ENCODE measurements at places on chromosomes 12 and 14.

DNA sequence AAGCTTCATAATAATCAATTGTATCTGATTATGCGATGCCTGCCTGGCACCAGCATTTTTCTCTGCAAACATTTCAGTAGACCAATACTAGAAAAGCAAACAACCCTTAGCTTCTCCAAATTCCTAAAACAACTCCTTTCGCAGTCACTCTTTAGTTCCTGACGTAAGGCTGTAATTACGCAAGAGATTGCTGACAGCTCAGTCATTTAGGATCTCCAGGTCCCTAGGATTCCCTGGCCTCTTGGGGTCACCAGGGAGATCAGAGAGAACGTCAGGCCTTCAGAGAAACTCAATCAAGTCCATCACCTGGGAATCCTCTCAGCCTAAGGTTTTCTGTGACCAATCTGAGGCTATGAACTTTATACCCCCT is 390.6 kb downstream of the PAWR start:
- no peak for DNase-seq

DNA sequence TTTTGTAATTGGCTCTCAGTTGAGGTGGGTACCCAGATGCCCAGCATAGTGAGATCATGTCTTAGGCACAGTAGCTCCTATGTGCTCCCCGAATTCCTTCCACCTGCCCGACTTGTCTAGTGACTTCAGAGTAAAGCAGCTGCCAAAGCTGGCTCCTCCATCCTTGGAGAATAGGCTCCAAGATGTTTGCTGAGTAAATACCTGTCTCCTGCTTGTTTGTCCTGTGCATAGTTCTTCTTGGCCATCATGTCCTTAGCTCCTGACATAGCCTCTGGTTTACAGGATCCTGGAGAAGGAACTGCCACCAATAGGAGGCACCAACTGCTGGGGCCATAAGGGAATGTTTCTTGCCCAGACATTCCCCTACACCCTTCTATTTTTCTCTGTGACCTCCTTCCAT is 52.6 kb upstream of the CISTR start:
- no peak for DNase-seq

GRCh38 chr12:131894981-131895639 is 688 bp downstream of the ULK1 start:
- DNase-seq: no peak

GRCh38 chr12:103308396-103308795 is 187.4 kb downstream of the C12orf42 start:
- no peak for DNase-seq

GRCh38 chr12:55965240-55965639 is 602 bp downstream of the PMEL start:
- DNase-seq: no peak

DNA sequence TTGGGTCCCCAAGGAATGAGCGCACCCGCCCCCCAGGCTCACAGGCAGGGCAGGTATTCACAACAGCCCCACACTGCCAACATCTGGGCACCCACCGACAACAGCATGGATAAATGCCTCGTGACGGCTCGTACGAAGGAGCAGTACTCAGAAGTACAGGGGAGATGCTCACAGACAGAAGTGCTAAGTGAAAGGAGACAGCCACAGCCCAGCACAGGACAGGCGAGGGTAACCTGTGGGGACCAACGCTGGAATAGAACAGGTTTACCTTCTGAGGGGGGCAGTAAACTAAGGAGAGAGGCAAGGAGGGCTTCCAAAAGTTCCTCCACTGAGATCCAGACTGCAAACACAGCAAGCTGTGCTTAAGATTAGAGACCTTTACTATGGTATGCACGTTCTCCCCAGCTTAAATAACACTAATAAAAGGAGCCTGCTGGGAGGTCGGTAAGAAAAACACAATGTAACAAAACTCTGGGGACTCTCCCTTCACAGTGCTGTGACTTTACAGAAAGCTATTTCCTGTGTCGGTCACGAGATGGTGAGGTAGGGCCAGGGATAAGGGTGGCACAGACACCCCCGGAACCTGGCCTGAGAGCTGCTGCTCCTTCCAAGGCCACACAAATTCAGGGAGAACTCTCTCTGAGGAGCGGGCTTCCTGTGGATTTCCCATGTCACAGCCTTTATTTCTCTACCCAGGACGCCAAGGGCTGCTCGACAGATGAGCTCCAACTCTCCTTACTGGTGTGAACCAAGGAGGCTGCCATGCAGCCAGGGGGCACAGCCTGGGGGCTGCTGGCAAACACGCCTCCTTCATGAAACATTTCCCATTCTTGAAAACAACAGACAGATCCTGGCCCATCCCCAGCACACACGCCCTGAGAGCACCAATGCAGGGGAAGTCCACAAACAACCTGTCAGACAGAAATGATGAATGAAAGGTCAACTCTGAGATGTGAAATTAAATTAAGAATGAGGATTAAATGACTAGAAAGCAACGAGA is 26.3 kb downstream of the SLC15A4 start:
- DNase-seq: no peak

GRCh38 chr14:57018065-57018464 is 207.8 kb upstream of the OTX2 start:
- no peak for DNase-seq

DNA sequence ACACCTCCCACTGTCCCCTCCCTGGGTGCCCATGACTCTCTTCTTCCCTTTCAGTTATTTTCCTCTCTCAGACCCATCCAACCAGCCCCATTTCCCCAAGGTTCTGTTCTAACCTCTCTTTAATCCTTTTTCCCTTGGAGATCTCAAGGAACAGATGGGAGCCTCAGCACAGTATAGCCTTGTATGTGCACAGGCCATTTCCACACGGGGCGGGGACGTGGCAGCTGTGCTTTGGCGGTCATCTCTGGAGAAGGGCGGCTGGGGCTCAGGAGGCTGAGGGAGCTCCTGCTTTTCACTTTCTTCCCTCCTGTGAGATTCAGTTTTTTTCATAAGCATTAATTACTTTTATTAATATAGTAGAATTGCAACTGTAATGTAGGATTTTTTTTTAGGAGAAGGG is 212.2 kb downstream of the ZFP36L1 start:
- no peak for DNase-seq

DNA sequence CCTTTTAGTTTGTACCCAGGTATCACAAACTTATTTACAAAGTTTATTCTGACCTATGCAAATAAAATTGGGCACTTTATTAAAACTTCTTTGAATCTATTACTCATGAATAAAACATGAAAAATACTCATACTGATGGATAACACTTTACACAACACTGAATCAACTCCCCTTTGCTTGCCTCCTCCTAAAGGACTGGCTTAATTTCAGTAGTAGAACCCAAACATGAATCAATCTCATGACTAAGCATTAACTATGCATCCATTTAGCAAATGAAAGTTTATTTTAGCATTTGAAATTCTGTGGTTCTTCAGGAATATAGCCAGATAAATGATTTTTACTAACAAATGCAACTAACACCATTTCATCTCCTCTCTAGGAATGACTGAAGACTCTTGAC is 32.4 kb downstream of the DENND5B start:
- no peak for DNase-seq

DNA sequence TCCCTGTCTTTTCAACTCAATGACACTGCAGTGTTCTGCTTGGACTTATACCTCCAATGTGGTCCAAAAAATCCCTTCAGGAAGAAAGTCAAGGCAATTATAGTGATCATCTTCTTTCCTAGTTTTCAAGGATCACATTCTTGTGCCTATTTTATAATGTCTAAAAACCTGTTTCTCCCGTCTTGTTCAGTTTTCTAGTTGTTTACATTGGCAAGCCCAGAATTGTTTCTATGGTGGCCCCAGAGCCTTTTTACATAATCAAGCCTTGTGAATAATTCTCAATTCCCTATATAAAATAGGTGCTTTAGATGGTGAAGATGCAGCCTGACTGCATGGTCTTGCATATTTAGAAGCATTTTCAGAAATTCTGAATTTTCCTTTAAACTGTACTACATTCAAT is 14.5 kb upstream of the LDHB start:
- DNase-seq: no peak

DNA sequence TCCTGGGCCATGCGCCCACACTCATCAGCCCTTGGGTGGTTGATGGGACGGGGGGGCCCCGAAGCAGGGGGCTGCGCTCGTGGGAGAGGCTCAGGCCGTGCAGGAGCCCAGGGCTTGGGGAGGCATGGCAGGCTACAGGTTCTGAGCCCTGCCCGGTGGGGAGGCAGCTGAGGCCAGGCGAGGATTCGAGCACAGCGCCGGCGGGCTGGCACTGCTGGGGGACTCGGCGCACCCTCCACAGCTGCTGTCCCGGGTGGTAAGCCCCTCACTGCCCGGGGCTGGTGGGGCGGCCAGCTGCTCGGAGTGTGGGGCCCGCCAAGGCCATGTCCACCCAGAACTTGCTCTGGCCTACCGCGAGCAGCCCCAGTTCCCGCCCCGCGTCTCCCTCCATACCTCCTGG is 295.8 kb upstream of the SEL1L start:
- DNase-seq: no peak

GRCh38 chr14:30275604-30276003 is 283.4 kb upstream of the G2E3 start:
- no peak for DNase-seq

DNA sequence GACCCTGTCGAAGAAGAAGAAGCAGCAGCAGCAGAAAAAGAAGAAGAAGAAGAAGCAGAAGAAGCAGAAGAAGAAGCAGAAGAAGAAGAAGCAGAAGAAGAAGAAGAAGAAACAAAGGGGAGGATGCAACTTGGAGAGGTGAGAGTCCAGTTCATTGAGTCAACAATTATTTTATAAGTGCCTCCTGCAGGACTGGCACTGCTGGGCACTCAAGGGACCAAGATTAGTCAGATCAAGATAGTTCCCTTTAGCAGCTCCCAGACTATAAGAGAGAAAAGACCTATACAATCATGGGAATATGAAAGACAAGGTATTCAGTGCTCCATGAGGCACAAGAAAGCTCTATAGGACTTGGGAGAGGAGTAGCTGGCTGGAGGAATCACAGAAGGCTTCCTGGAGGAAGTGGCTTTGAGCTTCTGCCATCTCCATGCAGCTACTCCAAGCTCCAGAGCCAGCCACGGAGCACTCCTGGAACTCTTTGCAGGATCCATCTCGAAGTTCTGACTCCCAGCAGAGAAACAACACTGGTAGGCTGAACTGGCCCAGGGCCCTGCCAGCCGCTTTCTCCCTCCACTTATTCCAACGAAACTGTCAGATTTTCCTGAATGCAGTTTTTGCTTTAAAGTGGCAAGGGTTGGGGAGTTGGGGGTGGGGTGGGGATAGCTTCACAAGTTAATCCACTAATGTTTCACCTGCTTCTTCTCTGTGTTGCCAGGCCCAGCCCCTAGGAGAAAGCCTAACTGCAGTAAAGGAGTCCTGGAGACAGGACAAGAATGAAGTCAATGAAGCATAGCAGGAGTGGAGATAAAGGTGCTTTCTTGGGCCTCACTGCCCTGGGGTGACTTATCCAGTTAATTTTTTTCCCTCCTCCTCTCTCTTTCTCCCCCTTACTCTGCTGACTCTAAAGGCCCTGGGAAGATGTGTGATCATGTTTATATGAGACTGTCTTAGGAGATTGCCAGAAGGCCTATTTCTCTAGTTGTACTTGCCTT is 140.1 kb upstream of the PARP11 start:
- DNase-seq: no peak

- DNase-seq: no peak
These were observed 19.7 kb downstream of the PLEKHG3 start for GRCh38 chr14:64723691-64724577.

DNA sequence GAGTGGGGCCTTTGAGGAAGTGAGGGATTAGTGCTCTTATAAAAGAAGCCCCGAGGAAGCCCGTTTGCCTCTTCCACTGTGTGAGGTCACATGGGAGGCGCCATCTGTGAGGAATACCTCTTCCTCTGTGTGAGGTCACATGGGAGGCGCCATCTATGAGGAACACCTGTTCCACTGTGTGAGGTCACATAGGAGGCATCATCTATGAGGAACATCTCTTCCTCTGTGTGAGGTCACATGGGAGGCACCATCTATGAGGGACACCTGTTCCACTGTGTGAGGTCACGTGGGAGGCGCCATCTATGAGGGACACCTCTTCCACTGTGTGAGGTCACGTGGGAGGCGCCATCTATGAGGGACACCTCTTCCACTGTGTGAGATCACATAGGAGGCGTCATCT is 69.7 kb downstream of the SLC24A4 start:
- peak; percentile 14 for DNase-seq

GRCh38 chr12:129339336-129339735 is 486.1 kb downstream of the GLT1D1 start:
- no peak for DNase-seq

DNA sequence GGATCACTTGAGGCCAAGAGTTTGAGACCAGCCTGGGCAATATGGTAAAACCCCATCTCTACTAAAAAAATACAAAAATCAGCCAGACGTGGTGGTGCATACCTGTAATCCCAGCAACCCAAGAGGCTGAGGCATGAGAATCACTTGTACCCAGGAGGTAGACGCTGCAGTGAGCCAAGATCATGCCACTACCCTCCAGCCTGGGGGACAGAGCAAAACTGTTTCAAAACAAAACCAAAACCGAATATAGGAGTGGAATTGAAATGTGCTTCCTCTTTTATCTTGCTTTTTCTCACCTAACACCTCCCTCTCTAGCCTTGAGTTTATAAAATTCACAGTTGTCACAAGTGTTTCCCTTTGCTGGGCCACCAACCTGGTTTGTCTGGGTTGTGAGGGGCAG is 181.9 kb downstream of the PAH start:
- no peak for DNase-seq

All from KBM-7 (cell line).